NCI-H510A treated with DMSO at 0.1 percent for 48 hours (cell line): ENCODE measurements at places on chromosomes 7 and 10.
A peak's percentile ranks its signal among the peaks of the same experiment; 100 is the strongest.

DNA sequence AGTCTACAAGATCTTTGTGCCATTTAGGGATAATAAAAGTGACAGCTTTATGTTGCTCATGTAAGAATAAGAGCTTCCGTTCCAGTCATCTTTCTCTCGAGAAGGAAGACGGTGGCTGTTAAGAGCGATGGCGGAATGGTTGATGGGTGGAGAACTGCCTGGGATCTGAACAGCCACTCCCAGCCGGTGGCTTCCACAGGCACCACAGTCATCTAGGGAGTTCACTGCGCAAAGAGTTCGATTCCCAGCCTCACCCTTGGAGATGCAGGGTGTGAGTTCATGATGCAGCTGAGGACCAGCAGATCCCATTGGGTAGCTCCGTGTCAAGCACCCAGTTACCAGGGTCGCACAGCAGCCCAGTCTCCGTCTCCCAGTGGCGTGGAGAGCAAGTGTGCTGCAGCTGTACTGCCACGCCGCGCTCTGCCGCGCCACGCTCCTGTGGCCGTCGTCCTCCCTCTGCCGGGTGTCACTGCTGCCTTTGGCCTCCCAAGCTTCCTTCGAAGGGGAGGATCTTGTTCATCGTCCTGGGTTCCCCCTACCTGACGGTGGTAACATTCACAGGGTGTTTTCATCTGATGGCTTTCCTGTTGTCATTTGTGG lies 7.8 kb downstream of the SUN1 start:
- no peak for DNase-seq

GRCh38 chr10:126104767-126105166 lies 208.4 kb downstream of the FANK1 start:
- no peak for DNase-seq

- DNase-seq: no peak
Observed at GRCh38 chr7:98565103-98565502, 52.0 kb upstream of the NPTX2 start.

DNA sequence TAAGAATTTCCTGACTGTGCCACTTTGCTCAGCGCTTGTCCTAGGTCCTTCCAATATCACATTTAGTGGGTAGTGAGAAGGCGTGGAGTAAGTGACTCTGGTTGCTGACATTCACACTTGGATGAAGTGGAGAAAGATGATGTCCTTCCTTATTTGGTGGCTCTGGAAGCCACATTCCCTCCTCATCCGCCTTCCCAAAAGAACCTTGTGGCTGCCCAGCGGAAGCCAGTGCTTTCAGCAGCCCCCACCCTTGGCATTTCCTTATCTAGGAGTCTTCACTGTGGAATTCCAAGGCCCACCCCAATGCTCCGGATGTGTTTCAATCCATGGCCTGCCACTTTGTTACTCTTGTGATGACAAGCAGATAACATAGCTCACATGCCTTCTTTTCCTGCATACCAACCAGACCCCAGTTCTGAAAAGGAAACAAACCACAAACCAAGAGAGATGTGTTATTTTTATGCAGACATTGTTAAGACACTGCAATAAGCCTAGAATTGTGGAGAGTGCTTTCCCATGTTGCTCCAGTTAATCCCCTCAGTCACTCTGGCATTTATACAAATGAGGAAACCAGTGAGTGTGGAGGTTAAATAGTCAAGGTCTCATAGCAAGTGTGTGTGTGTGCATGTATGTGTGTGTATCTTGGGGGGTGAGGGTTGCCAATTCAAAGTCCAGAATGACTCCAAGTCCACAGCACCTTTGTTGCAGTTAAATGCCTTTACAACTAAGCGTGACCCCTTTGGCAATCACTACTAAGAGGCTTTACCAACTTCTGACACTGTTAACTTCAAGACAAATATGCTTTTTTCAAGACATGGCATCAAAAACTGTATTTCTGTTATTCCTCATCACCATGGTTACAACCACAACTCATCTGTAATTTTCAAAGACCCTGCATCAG lies 10.3 kb upstream of the ANKRD1 start:
- no peak for DNase-seq

DNA sequence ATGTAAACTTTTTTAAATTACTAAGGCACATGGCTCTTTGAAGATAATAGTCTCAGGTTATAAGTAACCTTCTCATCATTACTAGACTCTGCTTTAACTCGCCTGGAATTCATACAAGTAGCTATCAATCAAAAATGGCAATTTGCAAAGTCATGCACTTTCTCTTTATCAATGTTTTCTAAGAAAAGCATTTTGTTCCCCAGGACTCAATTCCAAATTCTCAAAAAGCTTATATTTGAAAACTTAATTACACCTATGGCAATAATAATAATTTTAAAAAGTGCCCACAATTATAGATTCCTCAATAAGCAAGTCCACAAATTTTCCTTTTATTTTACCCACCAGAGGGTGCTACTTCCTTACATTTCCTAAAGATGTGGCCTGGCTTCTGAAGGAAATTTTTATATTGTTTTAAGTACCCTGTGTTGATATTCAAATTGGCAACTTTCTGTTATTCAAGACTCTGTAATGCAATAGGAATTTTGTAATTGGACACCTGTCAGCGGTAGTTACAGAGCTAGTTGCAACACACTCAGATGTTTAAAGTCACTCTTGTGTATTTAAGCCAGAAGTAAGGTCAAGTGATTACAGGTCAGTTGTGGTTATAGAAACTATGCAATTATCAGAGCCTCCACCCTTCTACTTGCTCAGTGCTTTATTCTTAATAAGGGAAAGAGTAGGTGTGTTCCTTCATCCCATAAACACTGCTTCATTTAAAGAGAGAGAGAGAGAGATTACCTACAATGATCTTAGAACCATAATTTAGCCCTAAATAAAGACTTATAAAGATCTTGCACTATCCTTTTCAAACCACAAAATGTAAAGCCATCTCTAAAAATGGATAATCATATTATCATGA lies 47.1 kb upstream of the HYAL4 start:
- DNase-seq: peak; percentile 70

DNA sequence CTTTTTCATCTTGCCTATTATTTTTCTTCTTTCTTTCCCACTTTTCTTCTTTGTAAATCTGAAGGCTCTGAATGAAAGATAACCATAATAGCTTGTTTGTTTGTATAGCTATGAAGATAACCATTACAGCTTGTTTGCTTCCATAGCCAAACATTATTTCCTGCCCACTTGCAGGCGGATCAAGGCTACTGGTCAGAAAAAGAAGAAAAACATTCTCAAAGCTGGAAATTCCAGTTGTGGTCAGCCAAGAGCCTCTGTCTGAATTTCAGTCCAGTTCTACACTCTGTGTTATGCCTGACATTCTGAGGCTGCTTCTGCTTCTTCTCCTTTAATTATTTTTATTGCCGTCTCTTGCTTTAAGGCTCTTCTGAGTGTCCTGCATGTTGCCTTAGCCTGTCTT lies 48.9 kb downstream of the TMEM178B start:
- no peak for DNase-seq

GRCh38 chr7:30812676-30813075 lies 41.5 kb downstream of the MINDY4 start:
- DNase-seq: no peak

DNA sequence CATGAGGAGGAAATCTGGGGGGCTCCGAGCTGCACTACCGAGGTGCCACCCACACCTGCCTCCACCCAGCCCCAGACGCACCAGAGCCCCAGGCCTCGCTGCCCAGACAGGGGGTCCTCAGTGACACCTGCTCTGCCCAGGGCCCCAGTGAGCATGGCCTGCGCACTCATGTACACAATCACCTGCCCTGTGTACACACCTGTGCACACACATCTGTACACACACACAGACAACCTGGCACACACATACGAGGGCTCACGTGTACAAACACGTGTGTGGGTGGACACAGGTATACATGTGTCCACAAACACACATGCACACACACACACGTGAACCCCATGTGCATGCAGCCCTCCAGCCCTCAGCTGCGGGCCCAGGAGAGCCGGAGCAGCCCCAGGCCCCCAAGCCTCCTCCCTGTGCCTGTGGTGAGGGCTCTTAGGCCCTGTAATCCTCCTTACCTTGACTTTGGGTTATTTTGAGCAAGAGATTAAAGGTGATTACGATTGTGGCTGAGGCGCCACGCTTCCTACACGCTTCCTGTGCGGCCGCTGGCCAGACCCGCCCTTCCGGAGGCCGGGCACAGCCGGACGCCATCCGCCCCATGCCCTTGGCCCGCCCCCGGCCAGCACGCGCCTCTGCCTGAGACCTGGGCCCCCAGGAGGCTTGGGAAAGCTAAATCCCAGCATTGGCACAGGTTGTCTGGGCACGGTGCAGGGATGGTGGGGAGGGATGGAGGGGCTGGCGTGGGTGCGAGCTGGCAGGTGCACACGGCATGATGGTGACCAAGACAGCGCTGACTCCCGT lies 71.9 kb downstream of the ELFN1 start:
- no peak for DNase-seq

DNA sequence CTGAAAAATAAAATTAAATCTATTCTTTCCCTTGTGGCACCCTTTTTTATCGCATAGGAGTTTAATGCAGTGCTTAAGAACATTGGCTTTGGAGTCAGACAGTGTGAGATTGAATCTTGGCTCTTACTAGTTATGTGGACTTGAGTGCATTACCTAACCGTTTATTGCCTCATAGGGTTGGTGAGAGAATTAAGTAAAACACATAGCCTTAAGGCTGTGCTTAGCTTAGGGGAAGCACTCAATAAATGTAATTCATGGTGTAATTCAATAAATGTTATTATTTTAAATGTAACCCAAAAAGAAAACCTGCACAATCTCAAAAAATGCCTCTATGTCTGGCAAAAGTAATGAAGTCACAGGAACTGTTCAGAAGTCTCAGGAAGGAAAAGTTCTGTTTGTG lies 2.7 kb downstream of the STK17A start:
- no peak for DNase-seq

DNA sequence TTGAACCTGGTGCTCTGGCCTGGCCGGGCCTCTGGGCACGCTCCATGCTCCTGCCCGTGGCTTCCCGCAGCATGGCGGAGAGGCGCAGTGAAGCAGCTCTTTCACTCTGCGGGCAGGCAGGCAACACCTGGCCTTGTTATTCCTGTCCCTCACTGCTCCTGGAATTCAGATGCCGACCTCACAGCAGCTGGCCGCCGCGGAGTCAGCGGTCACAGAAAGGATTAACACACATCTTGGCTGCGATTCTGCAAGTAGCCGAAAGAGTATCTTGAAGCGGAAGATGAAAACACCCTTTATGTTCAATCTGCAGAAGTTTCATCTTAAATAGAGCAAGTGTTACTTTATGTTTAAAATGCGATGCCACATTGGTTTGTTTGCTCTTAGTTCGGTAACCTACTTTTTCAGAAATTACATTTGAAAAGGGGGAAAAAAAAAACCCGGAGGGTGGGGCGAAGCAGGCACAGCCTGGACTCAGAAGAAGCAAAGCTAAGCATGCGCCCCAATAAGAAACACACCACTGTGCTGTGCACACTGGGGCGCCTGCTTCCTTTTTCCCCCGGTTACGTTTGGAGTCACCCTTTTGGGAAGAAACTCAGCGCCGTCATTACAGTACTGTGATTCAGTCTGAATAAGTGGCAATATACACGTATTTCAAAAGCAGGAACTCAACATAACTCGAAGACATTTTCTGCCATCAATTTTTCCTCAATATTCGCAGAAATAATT lies 42.3 kb downstream of the BRI3 start:
- peak; percentile 66 for DNase-seq

GRCh38 chr7:128938544-128939074 lies 882 bp downstream of the IRF5 start:
- no peak for DNase-seq

- DNase-seq: peak; percentile 69
Observed at GRCh38 chr10:125060826-125061556, 99.4 kb downstream of the CTBP2 start.

- DNase-seq: no peak
Observed at GRCh38 chr10:112131346-112131745, 52.2 kb downstream of the GPAM start.

- DNase-seq: no peak
Observed at GRCh38 chr10:129043691-129044090, 423.4 kb upstream of the MGMT start.

DNA sequence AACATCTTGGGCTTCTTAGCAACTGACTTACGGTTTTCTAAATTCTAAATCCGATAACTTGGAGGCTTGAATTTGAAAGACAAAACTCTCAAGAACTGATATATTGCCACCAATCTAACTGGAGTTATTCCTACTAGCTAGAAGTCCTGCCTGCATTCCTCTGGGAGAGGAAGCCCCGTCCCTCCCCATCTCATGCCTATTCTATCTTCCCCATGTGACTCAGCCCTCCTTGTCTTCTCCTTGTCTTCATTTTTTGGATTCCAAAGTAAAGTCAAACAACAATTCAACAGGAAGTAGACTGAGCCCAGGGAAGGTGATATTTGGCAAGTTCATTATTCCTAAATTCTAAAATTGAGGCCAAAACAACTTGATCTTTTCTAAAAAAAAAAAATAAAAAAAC lies 587.7 kb downstream of the KCNMA1 start:
- no peak for DNase-seq

DNA sequence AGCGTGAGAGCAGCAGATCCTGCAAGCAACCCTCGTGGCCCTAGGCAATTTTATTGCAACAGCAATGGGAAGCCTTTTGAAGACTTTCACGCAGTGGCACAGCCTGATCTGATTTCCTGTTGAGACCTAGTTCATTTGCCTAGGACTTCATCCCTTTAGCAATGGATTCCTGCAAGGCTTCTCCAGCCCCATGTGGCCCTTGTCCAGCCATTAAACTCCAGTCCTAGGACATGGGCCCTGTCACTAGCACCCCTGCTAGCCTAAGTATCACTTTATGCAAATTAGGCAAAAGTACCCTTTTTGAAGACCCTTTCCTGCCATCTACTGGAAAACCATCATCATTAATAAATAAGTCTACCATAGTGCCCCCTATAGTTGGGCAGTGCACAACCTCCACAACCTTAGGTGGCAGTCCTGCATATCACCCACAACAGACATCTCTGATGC lies 379.4 kb downstream of the GALNT17 start:
- DNase-seq: no peak

GRCh38 chr10:43316988-43317387 lies 50.1 kb upstream of the RASGEF1A start:
- no peak for DNase-seq

- no peak for DNase-seq
Observed at GRCh38 chr7:44522315-44522714, 18.8 kb downstream of the NPC1L1 start.

DNA sequence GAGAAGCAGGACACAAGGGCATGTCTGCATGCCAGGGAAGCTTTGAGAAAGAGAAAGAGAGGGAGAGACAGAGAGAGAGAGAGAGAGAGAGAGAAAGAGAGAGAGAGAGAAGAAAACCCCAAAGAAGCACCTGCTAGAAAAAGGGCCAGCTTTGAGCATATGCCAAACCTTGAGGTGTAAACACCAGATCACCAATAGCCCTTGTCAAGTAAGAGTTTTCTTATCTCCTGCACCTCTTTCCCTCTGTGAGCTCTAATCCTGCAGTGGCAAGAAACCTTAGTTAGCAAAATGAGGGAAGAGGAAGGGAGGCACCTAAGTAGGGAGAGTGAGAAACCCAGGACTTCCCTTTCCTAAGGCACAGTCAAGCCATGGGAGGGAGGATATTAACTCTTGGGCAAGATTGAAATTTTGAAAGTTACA lies 11.3 kb upstream of the TRDMT1 start:
- no peak for DNase-seq

DNA sequence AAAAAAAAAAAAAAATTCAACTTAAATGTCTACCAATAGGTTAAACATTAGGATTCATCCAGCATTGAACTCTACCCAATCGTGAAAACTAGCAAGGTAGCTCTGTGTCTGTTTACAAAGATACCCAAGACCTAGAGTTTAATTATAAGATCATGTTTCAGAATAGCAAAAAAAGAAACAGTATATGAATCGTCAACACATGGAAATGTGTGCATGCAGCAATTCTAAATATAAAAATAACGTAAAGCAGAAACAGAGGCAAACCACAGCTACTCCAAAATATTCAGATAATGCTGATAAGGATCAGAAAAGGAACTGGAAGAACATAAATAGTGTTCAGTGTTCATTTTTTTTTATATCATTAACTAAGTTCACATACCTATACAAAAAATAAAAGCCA lies 68.7 kb downstream of the AFAP1L2 start:
- no peak for DNase-seq
